ENCODE measurements at places on chromosomes 13 and 19.

DNA sequence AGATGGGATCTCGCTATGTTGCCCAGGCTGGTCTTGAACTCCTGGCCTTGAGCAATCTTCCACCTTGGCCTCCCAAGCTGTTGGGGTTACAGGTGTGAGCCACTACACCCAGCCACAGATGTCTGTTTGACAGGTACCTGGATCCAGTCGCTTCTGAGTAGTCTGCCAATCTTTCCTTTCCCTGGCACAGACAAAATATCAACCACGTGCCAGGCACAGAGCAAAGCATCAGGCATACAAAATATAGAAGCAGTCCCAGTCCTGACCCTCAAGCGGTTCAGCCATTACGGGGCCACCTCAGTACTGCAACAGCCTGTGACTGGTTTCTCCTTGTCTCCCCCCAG, 3.8 kb downstream of the ELAVL1 start:
- DNase-seq = no peak

- no peak for DNase-seq
Observed at GRCh38 chr13:50404116-50404515, 388.9 kb downstream of the KCNRG start.

DNA sequence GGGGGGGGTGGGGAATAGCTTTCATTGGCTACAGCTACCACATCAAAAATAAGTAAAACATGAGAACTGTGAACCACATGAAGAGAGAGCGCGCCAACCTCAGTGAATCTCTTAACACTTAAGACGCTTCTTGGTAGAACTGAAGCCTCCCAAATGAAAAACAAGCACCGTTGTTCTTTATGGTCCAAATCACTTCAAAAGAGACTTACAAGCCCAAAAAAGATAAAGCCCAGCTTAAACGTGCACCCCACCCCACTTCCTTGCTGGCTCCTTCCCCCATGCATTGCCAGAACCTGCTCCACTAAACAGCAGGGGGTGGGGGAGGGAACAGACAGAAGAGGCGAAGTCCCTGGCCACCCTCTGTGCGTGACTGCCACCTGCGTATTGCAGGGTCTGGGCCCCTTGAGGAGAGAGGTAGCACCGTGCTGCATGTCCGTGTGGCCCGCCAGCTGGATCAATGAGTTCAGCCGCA, 479.1 kb downstream of the FOXO1 start:
- no peak for DNase-seq

DNA sequence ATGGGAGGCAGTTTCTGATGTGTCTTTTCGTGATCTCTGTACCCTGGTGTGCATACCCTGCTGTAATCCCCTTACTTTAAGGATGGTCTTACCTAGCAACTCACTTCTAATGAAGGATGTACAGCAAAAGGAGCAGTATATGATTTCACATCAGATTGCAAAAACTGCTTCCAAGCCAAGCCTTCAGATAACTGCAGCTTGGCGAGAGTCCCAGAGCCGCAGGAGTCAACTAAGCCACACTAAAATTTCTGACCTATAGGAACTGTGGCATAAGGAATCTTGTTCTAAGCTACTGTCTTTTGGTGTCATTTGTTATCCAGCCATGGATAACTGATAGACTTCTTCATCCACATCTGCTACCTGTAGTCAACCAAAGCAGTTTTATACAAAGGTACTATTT, 496.7 kb downstream of the GPC6 start:
- DNase-seq = no peak

- DNase-seq = no peak
Observed at GRCh38 chr13:79267560-79267959, 138.5 kb downstream of the RBM26 start.

- DNase-seq = peak; percentile 40
Observed at GRCh38 chr19:43778651-43779050, 2.1 kb downstream of the KCNN4 start.

- DNase-seq = peak; percentile 31
Observed at GRCh38 chr19:39671739-39672363, 16.1 kb downstream of the LGALS16 start.

DNA sequence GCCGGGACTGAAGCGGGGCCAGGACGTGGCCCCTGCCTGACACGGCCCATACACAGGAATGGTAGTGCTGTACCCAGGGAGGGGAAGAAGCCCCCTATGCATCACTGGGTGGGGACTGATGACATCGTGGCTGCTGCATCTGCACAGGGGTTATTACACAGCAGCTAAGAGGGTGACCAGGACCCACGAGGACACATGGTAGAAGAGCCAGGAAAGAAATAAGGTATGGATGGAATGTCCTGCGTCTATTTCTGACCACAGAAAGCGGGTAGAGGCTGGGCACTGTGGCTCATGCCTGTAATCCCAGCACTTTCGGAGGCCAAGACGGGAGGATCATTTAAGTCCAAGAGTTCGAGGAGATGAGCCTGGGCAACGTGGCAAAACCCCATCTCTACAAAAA, 24.1 kb downstream of the DCAF15 start:
- DNase-seq = no peak

- DNase-seq = peak; percentile 60
Observed at GRCh38 chr19:50510700-50511068, 307 bp downstream of the JOSD2 start.

- no peak for DNase-seq
Observed at GRCh38 chr19:6680141-6680540, 10.2 kb upstream of the TNFSF14 start.

- DNase-seq = peak; percentile 85
Observed at GRCh38 chr19:52897138-52897935, at the start of gene ZNF320. ZNF320 (minus strand) TSS chr19:52897635; CDS start chr19:52890255, 7,380 bp downstream.

DNA sequence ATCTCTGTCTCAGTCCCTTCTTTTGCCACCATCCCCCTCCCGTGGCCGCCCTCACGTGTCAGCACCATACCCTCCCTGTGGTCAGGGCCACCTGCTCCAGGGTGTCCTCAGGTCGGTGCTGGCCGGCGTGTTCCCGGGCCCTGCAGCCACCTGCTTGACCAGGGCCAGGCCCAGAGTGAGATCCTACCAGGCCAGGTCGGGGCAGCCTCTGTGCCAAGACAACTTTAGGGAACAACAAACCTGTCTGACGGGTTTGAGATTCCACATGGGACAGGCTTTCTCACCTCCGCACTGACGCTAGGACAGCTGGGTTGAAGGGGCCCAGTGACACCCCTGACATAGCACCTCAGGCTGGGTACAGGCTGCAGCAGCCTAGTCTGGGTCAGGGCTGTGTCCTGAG, 7.5 kb upstream of the SBNO2 start:
- no peak for DNase-seq

DNA sequence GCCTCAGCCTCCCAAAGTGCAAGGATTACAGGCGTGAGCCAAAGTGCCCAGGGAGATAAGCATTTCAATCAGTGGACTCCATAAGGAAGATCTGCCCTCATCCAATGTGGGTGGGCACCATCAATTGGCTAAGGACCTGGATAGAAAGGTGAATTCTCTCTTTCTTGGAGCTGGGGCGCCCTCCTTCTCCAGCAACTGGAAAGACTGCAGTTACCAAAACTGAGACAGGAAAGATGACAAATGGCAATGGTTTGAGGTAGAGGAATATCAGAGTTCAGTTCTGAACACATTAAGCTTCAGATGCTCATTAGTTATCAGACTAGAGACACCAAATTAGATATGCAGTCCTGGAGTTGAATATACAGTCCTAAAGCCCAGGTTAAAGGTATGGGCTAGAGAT, 10.5 kb upstream of the ELF1 start:
- no peak for DNase-seq

DNA sequence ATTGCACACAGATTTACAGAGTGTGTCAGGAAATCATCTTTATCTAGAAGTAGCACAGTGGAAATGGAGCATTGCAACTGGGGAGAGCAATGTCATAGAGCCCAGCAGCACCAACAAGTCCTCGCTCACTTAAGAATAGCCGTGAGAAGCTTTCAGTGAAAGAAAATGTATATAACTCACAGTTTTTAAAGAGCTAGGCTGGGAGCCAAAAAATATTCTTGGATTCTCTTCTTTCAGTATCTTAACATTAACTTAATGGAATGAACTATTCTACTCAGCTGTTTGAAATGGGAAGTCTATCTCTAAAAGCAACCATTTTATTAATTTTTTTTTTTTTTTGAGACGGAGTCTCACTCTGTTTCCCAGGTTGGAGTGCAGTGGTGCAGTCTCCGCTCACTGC, 329.6 kb downstream of the COG6 start:
- no peak for DNase-seq
